Activated CD4-positive, CD25-positive, alpha-beta regulatory T cell (primary cell): ENCODE measurements at places on chromosomes 7 and 10.

DNA sequence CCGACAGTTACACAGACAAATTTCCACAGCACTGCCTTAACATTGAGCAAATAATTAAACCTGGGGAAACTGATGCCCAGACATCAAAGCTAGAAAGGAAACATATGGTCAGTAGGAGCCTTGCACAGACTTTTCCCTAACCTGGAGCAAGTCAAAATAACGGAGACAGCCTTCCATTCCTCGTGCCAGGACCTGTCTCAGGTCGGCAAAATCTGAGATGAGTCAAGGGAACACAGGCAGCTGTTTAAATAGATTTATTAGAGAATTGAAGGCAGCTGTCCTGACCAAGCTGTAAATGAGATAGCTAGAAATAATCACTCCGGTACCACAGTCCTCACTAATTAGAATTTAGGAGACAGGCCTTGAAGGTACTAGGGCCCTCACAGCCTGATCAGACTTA lies 81.2 kb downstream of the RAMP3 start:
- no peak for DNase-seq

DNA sequence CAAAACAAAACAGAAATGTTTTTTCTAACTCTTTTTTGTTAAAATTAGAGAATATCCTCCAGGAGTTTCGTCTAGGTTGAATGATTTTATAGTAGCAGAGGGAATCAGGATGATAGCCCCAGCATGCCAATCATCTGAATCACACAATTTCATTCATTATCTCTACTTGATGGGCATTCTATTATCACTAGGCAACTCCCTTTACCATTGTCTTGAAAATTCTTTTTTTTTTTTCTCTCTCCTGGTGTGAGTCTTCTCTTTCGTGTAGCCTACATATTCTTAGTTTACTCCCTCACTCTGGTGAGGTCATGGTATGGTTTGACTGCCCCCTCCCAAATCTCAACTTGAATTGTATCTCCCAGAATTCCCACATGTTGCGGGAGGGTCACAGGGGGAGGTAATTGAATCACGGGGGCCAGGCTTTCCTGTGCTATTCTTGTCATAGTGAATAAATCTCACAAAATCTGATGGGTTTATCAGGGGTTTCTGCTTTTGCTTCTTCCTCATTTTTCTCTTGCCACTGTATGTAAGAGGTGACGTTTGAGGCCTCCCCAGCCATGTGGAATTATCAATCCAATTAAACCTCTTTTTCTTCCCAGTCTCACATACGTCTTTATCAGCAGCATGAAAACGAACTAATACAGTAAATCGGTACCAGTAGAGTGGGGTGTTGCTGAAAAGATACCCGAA lies 105.0 kb downstream of the OTUD1 start:
- DNase-seq = no peak

DNA sequence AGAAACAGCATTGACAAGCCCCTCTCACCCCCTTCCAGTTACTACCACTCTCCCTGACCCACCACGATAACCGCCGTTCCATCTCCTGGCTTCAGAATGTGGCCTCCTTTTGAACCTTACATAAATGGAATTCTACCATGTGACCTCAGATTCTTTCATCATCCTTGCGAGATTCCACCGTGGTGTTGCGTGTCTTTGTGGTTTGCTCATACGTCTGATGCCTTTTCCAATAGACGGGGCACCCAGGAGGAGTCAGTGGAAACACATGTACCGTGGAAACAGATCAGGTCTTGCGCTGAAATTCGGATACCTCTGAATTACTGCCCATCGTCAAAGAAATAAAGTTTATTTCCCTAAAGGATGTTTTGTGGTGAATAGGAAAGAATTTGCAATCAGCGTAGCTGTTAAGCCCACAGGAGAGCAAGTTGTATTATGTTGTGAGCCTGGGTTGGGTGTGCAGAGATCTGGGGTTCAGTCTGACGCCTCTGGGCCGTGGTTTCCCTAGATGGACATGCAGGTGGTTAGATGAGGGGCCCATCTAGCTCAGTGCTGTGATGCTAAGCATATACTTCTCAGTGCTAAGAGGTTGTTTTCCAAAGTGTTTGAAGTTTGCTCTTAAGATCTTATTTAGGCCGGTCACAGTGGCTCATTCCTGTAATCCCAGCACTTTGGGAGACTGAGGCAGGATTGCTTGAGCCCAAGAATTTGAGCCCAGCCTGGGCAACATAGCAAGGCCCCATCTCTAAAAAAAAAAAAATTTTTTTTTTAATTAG lies 29.1 kb downstream of the GTF2IRD1 start:
- no peak for DNase-seq

DNA sequence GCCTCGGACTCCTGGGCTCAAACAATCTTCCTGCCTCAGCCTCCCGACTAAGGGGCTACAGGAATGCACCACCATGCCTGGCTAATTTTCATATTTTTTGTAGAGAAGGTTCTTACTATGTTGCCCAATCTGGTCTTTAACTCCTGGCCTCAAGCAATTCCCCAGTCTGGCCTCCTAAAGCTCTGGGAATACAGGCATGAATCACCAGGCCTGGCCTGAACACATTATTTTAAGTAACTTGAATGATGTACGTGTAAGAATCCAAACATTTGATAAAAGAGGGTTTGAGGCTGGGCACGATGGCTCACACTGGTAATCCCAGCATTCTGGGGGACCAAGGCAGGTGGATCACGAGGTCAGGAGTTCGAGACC lies 13.0 kb upstream of the BAMBI start:
- DNase-seq = no peak

DNA sequence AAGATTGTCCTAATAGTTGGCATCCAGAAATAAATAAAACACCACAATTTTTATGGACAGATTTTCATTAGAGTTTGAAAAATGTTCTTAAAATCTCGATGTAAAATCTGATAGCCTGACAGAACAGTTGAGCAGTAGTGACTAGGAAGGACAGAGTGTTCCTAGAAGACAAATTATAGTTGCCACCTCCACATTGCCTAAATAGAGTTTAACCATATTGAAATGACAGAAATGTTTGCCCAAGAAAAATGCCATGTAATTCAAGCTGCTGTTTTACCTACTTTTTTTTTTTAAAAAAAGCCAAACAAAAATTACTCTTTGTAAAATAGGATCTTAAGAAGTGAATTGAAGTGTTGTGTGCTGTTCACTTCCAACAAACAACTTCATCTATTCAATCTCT lies 8.9 kb upstream of the HERC4 start:
- DNase-seq = no peak

GRCh38 chr10:129771024-129771423 lies 193.1 kb downstream of the EBF3 start:
- DNase-seq = no peak

GRCh38 chr7:100044718-100045117 lies 4.9 kb upstream of the ZSCAN21 start:
- no peak for DNase-seq

GRCh38 chr10:1597370-1598146 lies 139.8 kb downstream of the ADARB2 start:
- no peak for DNase-seq

GRCh38 chr7:104156842-104157277 lies 51.0 kb downstream of the ORC5 start:
- no peak for DNase-seq

DNA sequence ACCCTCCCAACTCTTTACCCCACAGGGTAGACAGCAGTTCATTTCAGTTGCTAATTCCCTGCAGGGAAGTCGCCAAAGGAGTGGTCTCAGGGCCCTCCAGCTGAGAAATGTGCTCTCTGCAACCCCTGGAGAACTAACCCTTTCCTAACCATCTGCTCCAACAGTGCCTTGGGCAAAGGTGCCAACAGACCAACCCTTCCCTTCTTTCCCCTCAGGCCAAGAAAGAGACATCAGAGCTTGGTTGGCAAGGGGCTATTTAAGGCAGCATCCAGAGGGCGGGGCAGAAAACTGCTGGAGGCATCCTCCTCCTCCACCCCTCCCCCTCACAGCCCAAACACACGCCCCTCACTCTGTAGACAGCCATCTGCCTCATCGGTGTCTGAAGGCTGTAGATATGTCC lies 1.7 kb downstream of the SORBS1 start:
- DNase-seq = no peak

- no peak for DNase-seq
Measured at GRCh38 chr7:113912876-113913275, 5.9 kb downstream of the PPP1R3A start.

GRCh38 chr10:110358869-110359629 lies 54.3 kb upstream of the SMNDC1 start:
- no peak for DNase-seq

DNA sequence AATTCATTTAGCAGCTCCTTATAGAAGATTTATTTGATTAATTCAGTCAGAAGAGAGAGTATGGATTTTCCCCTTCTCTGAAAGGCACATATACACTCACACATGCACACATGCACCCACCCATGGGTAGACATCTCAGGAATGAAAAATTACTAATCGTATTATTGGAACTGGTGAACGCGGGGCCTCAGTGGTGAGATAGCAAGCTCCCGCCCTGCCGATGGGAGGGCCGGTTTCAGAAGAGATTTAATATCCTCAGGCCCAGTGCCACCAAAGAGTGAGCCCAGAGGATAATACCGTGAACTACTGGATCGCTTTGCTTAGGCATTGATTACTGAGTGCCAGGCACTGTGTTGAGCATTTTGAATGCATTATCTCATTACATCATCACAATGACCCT lies 38.0 kb upstream of the EMX2 start:
- DNase-seq = no peak

DNA sequence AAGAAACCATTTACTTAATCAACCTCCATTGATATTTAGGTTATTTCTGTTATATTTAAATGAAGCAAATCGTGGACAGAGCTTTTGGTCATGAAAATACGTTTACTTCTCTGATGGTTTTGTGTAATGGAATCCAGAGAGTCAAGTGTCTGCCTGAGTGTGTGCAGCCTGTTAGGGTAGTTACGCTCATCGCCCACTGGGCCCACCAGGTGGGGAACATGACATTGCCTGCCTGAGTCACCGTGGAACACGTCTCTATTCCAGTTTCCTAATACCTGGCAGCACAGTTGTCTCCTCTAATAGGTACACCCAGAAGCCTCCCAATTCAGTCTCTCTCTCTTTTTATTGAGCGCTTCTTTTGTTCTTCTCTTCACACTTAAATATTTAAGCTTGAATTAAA lies 91.0 kb downstream of the ADCY1 start:
- DNase-seq = no peak

GRCh38 chr7:92569137-92569536 lies 21.1 kb downstream of the FAM133B start:
- no peak for DNase-seq
